ENCODE measurements at places on chromosomes 3 and 15.

- DNase-seq, result peak; percentile 24
Observed at GRCh38 chr3:64188810-64189560, 36.3 kb downstream of the PRICKLE2 start.

GRCh38 chr3:43620831-43621655 is 768 bp downstream of the ANO10 start:
- DNase-seq, result no peak

DNA sequence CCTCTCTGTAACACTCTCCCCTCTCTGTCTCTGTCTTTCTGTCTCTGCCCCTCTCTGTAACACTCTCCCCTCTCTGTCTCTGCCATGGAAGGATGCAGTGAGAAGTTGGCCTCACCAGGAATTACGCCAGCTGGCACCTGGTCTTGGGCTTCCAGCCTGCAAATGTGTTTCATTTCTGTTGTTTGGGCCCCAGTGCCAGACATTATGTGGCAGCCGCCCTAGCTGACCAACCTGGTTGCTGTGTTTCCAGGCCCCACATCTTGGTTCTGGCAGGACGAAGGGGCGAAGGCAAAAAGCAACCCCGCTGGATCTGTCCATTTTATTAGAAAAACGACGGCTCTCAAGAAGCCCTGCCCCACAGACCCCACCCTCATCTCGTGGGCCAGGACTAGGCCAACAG is 5.2 kb upstream of the ZXDC start:
- no peak for DNase-seq

DNA sequence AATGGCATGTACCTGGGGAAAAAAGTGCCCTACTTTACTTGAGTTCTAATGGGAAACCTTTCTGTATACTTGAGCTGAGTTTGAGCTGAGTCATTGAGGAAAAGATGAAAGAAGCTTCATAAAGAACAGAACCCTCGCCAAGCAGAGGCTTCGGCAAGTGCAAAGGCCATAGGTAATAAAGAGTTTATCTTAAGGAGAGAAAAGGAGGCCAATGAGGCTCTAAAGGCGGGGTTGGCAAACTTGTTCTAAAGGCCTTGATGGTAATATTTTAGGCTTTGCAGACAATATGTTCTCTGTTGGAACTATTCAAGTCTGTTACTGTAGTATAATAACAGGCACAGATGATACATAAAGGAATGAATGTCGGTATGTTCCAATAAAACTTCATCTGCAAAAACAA is 17.6 kb upstream of the TRAT1 start:
- no peak for DNase-seq

GRCh38 chr3:115275896-115276295 is 128.8 kb upstream of the ZBTB20 start:
- DNase-seq, result no peak

DNA sequence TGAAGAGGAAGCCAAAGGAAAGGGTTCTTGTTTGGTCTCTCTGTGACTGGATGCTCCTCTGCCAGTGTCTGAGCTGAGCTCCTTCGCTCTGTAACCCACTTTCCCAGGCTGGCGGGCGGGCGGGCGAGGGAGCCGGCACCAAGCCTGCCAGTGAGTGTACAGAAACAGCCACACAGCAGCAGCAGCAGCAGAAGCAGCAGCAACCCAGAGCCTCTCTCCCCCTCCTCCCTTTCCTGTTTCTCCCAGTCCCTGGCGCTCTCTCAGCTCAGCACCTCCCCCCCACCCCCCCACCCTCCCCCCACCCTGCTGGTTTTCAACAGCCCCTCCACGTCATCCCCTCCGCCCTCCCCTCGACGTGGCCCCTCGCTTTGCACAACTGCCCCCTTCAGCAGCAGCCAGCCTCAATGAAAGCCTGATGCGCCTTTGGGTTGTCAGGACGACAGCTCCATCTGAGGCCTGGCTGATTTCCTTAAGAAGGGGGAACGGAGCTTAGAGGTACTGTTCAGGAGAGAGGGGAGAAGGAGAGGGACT is at the start of gene LSAMP:
LSAMP (minus strand) TSS at position 177 of the 531 bp plus-strand sequence.
- no peak for DNase-seq

DNA sequence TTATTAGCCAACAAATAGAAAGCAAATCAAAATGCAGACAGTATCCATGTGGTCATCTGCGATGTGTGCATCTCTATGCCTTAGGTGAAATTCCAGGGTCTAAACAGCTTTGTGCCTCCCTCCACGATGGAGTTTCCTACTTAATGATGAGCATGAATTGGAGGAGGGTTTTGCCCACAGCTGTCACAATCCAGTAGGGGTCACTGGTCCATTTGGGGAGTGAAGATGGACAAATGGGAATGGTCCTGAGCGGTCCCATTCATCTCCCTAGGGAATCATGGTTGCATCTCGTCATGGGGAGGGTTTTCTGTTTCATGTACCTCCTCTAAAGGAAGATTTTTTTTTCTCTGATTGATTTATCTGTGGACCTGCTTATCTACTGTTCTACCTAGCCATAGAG is 358.0 kb downstream of the PTPRG start:
- no peak for DNase-seq

DNA sequence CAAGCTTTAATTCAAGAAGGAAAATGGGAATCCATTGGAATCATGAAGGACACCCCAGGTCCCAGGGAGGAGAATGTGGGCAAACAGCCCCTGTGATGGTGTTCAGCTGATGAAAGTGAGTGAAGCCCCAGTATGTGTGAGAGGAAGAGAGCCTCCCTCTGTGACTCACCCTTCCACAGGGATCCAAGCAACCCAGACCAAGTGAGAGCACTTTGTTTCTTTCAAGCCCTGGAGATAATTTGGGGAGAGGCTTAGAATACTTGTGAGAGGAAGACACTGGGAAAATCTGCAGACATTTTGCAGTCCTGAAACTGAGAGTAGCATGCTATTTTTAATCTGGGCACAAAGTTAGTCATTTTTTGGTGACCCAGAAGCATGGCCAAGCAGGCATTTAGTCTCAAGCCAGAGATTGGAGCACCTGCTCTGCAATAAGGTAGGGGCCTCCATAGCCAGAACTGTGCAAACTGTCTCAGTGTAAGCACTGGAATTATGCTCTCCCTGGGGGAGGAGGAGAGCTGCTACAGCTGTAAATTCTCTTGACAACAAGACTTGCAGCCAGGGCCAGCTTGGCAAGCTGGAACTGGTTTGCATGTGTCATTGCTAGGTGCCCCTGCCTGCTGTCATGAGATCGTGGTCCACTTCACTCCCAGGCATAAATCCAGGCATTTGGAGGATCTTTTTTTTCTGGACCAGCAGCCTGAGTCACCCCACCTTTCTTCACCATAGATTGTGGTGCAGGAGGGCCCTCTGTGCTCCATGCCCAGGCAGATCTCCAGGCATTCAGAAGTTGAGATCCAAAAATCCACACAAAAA is 537.8 kb upstream of the DPPA4 start:
- DNase-seq, result no peak

GRCh38 chr3:32398531-32398930 is 6.9 kb downstream of the CMTM7 start:
- no peak for DNase-seq

- DNase-seq, result no peak
Observed at GRCh38 chr3:50924638-50925037, 249.9 kb downstream of the DOCK3 start.

DNA sequence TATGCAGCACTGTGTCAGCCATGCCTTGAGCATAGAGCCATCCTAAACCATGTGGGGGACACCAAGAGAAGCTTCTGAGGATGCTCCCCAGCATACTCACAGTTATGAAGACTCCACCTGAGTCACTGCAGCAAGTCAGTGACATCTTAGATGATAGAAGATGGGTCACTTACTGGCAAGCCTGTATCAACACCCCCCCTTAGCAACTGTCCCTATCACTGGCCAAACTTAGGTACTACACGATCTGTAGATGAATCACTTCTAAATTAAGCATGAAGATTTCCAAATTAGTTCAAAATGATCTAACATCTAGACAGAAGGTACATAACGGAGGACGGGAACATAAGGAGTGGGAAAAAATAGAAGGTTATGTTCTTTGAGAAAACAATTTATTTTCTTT is 13.2 kb upstream of the LMCD1 start:
- no peak for DNase-seq

- no peak for DNase-seq
Observed at GRCh38 chr15:62291262-62291661, 126.2 kb upstream of the C2CD4B start.

DNA sequence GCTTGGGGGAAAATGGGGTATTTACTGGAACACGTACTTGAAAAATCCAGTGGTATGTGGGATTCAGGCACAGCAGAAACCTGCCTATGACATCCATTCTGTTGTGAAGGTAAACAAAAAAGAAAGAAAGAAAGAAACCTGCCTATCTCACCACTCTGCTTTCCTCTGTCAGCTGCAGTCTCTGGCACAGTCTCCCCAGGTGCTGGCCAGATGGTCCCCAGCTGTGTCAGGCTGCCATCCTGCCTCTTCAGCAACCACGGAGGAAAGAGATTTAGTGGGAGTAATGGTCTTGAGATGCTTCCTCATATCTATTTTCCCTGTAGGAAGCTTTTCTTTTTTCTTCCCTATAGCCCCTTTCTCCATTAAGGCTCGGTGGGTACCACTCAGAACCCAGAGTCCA is 2.5 kb upstream of the PXYLP1 start:
- no peak for DNase-seq

- DNase-seq, result peak; percentile 33
Observed at GRCh38 chr3:56862352-56863062, 60.8 kb upstream of the ARHGEF3 start.

DNA sequence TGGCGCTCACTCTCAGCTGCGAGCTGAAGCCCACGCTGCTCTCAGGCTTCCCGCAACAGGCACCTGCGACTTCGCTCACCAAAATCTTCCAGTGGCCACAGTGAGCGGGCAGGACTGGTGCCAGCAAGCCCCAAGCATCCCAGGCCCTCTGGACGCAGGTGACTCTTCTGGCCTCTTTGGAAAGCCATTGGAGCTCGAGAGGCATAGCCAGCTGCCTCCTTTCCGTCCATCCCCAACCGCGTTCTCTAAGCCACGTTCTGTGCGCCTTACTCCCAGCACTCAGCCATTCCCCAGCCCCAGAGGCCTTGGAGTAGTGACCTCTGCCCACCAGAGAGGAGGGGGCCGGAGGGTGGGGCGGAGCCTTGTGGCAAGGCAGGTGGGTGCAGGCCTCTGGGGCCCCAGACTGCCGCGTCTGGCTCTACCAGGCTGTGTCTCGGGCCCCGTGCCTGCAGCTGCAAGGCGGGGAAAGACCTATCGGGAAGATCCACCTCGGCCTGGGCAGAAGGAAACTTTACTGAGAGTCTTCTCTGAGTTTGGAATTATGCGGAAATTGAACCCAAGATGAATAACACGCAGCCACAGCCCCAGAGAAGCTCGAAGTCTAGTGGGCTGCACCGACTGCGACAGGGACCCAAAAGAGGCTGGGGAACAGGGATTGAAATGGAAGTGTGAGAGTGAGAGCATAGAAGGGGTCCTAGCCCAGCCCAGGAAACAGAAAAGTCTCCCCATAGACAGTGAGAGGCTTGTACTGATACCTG is 3.6 kb upstream of the SOX14 start:
- no peak for DNase-seq

DNA sequence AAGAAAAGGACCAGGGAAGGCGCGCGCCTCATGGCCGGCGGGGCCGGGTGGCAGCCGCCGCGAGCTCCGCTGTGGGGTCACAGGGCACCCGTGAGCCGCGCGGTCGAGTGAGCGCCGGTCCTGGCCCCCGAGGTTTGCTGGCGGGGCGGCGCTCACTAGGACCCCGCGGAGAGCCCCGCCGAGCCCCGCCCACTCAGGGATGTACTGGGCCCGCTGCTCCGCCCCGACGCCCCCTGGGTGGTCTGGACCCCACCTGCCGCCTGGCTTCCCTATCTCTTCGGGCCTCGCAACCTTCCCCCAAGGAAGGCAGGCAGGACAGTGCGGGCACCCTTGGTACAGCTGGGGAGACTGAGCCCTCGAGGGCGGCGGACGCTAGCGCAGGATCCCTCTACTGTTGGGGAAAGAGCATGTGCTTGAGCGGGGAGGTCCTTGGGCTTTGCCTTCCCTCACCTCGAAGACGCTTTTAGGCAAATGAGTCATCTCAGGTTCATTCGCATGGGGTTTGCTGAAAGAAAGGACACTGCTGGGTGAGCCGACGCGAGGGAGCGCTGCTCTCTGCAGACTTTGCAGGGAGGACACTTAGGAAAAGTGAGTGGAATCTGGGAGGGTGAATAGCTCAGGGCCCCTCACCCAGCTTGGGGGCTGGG is at the start of gene CHRNB4:
CHRNB4 (minus strand) TSS at position 109 of the 647 bp plus-strand sequence; CDS start at position 32, 77 bp downstream.
- no peak for DNase-seq

Data from H54 (cell line).